BJ (cell line): ENCODE measurements at places on chromosomes 7 and 10.

DNA sequence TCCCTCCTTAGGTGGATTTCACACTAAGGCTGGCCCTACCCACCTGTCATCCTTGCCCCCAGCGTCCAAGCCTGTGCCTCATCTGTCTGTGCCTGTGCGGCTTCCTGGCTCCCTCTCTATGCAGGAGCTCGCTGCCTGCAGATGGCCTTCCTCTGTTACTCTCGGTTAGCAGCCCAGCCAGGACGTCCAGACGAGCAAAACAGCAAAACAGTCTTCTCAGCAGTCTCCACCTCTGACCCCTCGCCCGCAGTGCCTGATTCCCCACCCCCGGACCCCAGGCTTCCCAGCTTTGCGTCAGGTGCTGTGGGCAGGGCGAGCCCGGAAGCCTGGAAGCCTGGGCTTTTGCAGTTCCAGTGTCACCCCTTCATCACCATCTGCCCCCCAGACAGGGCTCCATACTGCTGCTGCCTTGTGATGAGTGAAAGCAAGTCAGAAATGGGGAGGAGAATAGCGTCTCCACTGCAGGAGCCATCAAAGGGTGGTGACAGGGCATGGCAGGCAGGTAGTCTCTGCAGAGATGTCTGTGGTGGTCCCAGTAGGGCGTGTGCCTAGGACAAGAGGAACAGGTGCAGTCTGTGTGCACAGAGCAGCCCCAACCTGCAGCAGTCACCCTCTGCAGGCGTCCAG lies 88.5 kb downstream of the ADCY1 start:
- no peak for DNase-seq

- DNase-seq, result no peak
These were observed 19.8 kb upstream of the C10orf67 start for GRCh38 chr10:23364378-23364777.

GRCh38 chr7:155951554-155952158 lies 139.4 kb upstream of the SHH start:
- DNase-seq, result no peak

DNA sequence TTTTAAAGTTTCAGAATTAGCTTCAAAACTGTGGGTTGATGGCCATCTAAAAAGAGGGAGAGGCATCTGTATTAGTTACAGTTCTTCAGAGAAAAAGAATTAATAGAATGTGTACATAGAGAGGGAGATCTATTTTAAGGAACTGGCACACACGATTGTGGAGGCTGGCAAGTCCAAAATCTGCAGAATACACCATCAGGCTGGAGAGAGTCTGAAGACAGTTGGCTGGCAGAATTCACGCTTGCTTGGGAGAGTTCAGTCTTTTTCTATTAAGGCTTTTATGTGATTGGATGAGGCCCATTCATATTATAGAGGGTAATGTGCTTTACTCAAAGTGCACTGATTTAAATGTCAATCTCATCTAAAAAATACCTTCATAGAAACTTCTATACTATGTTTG lies 135.1 kb upstream of the SORCS1 start:
- no peak for DNase-seq

GRCh38 chr10:60664859-60665258 lies 113.4 kb upstream of the CDK1 start:
- no peak for DNase-seq

- no peak for DNase-seq
These were observed 1.2 kb downstream of the UPP1 start for GRCh38 chr7:48090095-48090805.

DNA sequence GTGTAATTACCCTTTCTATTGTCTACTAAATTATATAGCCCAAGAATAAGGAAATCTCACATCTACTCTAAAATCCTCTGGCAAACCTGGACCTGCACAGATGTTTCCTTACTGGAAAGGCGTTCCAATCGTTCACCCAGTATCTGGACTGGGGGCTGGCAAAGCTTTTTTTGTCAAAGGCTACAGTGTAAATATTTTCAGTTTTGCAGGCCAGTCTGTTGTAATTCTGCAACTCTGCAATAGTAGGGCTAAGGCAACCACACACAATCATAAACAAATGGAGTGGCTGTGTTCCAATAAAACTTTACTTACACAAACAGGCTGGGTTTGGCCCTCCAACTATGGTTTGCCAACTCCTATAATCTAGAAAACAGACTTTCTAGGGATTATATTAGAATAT lies 56.2 kb downstream of the GLI3 start:
- no peak for DNase-seq

DNA sequence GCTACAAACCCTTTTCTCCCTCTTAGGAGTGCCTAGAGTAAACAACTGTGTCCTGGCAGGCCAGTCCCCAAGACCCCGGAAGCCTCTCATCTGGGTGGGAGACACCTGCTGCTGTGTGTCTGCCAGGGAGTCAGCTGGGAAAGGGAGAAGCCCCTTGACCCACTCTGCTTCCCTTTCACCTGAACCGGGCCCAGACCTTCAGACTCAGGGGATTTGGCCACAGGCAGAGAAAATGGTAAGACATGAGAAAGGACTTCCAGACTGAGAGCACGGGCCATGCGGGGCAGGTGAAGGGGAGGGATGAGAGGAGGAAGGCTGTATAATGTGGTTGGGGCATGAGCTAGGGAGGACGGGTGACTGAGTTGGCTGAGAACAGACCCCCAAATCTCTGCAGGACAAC lies 36.0 kb upstream of the NPFFR1 start:
- DNase-seq, result no peak

DNA sequence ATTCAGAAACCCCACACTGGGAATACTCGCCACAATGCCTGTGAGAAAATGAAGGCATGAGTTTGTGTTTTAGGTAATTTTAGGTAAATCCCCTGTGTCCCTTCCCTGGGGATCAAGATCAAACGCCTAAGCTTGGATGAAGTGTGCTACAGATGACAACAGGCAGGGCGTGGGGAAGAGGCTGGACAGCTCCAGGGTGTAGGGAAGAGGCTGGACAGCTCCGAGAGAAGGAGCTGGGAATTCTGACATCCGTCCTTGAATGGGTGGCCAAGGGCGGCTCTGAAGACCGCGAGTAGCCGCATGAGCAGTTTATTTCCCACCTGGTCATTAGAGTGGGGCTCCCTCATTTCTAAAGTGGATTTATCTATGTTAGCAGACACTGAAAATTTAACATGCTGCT lies 109.7 kb downstream of the RAMP3 start:
- no peak for DNase-seq

DNA sequence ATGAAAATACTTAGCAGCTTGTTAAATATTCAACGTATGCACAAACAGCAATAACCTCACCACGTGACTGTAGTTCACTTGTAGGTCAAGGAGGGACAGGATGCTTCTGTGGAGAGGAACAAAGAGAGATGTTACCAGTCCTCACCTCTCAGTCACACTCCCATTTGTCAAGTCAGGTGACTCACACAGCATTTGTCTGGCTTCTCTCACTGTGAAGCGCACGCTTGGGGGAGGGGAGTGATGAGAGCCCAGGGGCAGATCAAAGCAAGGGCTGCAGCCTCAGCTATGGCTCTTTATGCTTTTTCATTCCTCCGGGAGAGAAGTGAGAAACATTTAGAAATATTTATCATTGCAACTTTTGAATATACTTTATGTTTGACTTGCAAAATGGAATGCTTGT lies 2.9 kb upstream of the RBM20 start:
- DNase-seq, result no peak

DNA sequence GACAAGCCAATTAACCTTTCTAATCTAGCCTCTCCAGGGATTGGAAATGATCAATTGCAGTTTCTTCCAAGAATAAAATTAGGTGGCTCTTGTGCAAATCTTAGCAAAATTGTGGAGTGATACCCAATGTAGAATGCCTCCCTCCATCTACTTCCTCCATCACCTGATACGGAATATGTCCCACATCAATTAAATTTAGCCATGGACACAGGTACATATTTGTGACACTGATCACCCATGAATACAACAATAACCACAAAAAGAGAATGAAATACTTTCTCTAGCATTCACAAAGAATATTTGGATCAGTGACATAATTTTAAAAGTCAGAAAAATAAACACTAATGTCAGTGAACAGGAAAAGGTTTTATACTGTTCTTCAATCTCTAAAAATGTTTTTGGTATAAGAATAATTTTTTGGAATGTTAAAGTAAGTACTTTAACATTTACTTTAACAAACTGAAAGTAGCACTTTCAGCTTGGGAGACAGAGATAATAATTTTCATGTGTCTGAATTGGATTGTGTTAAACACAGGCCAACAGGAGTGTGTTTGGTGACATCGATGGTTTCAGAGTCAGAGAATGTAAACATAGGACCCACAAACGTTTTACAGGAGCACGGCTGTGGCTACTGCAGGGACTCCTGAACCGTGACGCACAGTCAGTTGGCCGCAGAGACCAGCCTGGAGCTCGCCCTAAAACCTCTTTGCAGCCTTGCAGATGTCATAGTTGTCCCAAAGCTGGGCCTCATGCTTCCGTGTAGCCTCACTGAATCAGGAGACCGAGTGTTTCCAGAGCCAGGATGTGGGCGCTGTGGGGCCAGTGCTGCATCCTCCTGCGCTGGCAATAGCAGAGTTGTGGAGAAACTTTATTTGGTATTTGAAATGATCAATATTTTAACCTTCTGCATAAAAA lies 7.2 kb downstream of the RBM20 start:
- peak; percentile 85 for DNase-seq

GRCh38 chr7:156886020-156886795 lies 6.8 kb downstream of the LMBR1 start:
- DNase-seq, result no peak
